Transverse colon (tissue), 4 donors: ENCODE measurements at places on chromosomes 16 and 17. TPM values are rescaled to one million over a fixed set of nuclear protein-coding genes. Genes with fewer than 3 reads are reported as not detected.

Gene TIMP2
- 70.7 TPM for total RNA-seq

Gene SHISA6
- not detected for total RNA-seq

Gene KRTAP4-4
- total RNA-seq = not detected

Gene CCL22
- 0.64 TPM for total RNA-seq

Gene RPH3AL
- total RNA-seq = 90.5 TPM

Gene TRIM72
- total RNA-seq = not detected

Gene SMIM36
- not detected for total RNA-seq

Gene POLR2C
- 39.2 TPM for total RNA-seq

Gene CHST4
- total RNA-seq = not detected

Gene SLC22A31
- not detected for total RNA-seq

Gene HAP1
- total RNA-seq = not detected

Gene CDT1
- 6.7 TPM for total RNA-seq

GRCh38 chr17:79476074-79476652 lies 134.7 kb downstream of the RBFOX3 start:
- no peak overlapping the region for H3K4me3 ChIP-seq
- no peaks in the 10 kb centered on the region for H3K36me3 ChIP-seq
- no peak for DNase-seq
- no peaks in the 10 kb centered on the region for H3K4me1 ChIP-seq

- no peak overlapping the region for H3K4me3 ChIP-seq
- H3K36me3 ChIP-seq = no peaks in the 10 kb centered on the region
- no peak for DNase-seq
- H3K27ac ChIP-seq = no peak overlapping the region
Measured at GRCh38 chr17:13525876-13526275, 75.9 kb downstream of the HS3ST3A1 start.

DNA sequence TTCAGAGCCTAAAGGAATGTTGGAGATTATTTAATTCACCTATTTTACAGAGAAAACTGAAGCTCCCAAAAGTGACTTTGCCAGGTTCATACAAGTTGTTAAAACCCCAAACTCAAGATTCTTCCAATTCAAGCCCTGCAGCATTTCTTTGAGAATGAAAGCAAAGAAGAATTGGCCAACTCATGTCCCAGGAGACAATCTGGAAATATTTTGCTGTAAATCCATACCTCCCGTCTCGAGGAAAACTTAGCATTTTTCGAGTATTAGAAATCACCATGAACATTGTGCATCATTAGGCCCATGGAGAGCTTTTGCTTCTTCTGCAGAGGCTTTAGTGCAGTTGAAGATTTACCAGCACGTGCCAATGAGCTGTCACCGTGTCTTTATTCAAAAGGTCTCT lies 176.4 kb upstream of the KCNJ16 start:
- H3K27me3 ChIP-seq = no peaks in the 10 kb centered on the region
- no peak overlapping the region for H3K27ac ChIP-seq
- H3K4me1 ChIP-seq = no peaks in the 10 kb centered on the region

DNA sequence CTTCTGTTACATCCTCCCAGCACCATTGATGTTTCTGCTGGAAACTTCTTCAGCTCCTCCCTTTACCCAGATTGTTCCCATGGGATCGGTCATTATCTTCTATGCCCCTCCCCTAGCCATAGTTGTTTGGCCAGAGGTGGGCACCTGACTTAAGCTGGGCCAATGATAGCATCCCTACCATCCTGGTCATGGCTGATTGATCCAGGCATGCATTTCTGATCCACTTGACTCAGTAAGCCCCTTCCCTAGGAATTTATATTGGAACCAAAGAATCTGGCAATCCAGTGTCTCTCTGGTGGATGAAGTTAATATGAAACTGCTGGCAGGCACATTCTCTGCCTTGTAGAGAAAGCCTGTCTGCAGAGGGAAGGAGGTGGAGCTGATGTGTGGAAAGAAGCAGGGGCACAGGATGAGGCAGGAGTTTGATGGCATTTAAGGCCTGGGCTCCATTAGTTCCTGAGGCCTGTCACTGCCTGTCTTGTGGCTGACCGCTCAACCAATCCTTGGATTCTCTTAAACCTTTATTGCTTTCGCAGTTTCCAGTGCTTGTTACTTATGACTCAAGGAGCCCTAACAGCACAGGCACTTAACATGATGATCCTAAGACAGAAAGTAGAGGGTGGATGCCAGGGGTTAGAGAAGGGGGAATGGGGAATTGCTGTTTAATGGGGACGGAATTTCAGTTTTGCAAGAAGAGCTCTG lies 152.4 kb downstream of the ABCC12 start:
- H3K27me3 ChIP-seq = no peaks in the 10 kb centered on the region
- H3K4me1 ChIP-seq = no peaks in the 10 kb centered on the region
- no peaks in the 10 kb centered on the region for H3K36me3 ChIP-seq
- H3K27ac ChIP-seq = no peak overlapping the region
- H3K4me3 ChIP-seq = no peak overlapping the region

DNA sequence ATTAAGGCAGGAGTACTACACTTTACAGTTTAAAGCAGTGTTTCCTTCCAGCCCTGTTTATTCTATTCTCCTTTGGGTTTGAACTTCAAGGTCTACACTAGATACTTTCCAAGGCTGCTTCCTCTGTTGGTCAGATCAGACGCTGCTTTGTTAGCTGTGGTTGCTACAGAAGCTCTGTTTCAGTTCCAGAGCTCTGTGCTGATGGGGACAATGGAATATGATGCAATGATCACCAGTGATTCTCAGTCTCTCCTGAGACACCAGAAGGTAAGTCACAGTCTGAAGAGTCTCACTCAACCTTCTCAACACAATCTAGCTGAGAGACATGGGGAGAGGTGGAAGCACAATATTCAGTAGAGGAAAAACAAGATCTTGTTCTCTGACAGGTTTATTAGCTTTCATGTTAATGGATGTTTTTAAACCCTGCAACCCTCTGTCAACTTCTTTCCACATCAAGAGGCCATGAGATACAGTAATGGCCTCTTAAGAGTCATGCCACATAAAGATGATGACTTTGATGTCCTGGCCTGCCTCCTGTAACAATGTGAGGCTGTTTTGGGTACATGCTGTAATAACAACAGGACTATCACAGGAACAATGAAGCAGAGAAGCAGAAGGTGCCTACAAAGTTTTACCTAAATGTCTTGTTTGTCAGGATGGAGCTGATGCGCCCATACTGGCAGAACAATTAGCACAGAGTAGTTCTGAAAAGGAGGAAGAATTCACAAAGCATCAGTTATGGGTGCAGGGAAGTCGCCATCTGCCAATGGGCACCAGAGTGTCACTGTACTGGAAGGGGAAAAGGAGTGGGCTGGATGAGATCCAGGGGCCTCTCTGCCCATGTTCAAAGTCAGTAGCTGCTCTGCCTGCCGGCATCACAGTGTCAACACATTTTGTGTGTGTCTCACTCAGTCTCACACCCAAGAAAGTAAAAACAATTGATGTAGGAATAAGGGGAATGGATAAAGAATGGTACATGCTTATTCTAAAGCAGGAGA lies 33.4 kb downstream of the PSME3IP1 start:
- DNase-seq = no peak
- no peak overlapping the region for H3K4me3 ChIP-seq
- H3K4me1 ChIP-seq = no peaks in the 10 kb centered on the region
- no peaks in the 10 kb centered on the region for H3K27me3 ChIP-seq
- no peak overlapping the region for H3K27ac ChIP-seq

DNA sequence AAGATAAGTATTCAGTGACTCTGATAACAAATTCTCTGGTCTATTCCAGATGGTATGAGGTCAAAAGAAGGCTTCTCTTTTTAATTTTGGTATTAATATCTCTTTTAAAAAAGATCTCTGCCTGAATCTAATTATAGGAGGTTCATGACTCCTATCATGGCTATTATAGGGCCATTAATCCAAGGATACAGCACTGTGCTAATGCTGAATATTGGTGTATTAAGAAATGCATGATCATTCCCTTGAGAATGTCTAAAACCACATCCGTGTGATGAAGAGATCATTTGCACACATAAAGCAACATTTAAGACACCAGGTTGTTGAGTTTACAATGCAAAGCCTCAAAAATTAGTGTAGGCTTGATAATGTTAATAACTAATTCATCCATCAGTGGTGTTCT lies 160.4 kb upstream of the MON1B start:
- H3K4me1 ChIP-seq = no peaks in the 10 kb centered on the region
- no peak overlapping the region for H3K4me3 ChIP-seq
- H3K27me3 ChIP-seq = no peaks in the 10 kb centered on the region
- no peaks in the 10 kb centered on the region for H3K36me3 ChIP-seq
- DNase-seq = no peak

DNA sequence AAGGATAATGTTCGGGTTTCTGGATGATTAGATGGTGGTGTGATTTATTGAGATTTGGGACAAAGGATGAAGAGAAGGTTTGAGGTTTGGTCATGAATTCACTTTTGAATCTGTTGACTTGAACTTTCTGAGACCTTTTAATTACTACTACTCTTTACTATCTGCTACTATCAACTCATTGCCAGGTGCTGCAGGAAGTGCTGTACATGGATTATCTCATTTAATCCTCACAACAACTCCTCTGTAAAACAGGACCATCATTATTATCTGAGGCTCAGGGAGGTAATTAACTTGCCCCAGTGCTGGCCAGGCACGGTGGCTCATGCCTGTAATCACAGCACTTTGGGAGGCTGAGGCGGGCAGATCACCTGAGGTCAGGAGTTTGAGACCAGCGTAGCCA lies 2.9 kb upstream of the ANKRD40 start:
- H3K36me3 ChIP-seq = no peaks in the 10 kb centered on the region
- H3K4me3 ChIP-seq = no peak overlapping the region
- H3K4me1 ChIP-seq = peaks cover 31% of the 10 kb centered on the region
- no peaks in the 10 kb centered on the region for H3K27me3 ChIP-seq
- no peak overlapping the region for H3K27ac ChIP-seq

DNA sequence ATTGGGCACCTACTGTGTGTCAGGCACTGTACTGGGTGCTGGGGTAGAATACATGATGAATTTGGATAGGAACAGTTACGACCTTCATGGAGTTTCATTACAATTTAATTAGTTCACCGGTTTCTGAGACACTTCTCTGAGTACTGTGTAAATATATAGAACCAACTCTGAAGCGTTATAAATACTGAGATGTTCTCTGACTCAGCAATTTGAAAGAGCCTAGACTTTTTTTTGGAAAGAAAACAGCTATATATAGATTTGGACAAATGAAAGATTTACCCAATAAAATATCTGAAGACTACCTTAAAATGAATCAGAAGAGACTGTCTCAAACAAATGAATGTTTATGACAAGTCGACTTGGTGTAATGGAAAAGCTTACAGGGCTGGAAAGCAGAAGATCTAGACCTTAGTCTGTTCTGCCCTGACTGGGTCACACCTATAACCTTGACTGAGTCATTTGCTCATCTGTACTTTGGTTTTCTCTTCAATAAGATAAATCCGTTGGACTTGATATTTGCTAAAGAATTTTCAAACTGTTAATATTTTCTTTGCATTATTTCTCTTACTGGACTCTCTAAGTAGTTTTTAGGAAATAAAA lies 4.6 kb upstream of the GAN start:
- no peak for DNase-seq
- no peak overlapping the region for H3K27ac ChIP-seq
- no peaks in the 10 kb centered on the region for H3K27me3 ChIP-seq
- no peaks in the 10 kb centered on the region for H3K36me3 ChIP-seq
- H3K4me1 ChIP-seq = peaks cover 7% of the 10 kb centered on the region

- H3K27ac ChIP-seq = no peak overlapping the region
- no peak overlapping the region for H3K4me3 ChIP-seq
- peaks cover 69% of the 10 kb centered on the region for H3K36me3 ChIP-seq
- no peak for DNase-seq
Measured at GRCh38 chr17:47607481-47607880, 42.2 kb upstream of the KPNB1 start.

- H3K27me3 ChIP-seq = no peaks in the 10 kb centered on the region
- no peak for DNase-seq
- no peak overlapping the region for H3K4me3 ChIP-seq
Measured at GRCh38 chr16:13018026-13018425, 116.6 kb downstream of the SHISA9 start.

- H3K27ac ChIP-seq = no peak overlapping the region
- H3K27me3 ChIP-seq = peaks cover 30% of the 10 kb centered on the region
- DNase-seq = no peak
Measured at GRCh38 chr16:86680661-86681030, 102.3 kb downstream of the FOXL1 start.

- no peaks in the 10 kb centered on the region for H3K27me3 ChIP-seq
- no peak overlapping the region for H3K4me3 ChIP-seq
- no peaks in the 10 kb centered on the region for H3K36me3 ChIP-seq
- H3K4me1 ChIP-seq = no peaks in the 10 kb centered on the region
- no peak overlapping the region for H3K27ac ChIP-seq
Measured at GRCh38 chr16:57941016-57941664, 29.8 kb downstream of the CNGB1 start.

- H3K27ac ChIP-seq = no peak overlapping the region
- H3K4me3 ChIP-seq = no peak overlapping the region
- H3K27me3 ChIP-seq = no peaks in the 10 kb centered on the region
- no peaks in the 10 kb centered on the region for H3K36me3 ChIP-seq
Measured at GRCh38 chr16:8764525-8765250, 32.8 kb downstream of the TMEM186 start.

DNA sequence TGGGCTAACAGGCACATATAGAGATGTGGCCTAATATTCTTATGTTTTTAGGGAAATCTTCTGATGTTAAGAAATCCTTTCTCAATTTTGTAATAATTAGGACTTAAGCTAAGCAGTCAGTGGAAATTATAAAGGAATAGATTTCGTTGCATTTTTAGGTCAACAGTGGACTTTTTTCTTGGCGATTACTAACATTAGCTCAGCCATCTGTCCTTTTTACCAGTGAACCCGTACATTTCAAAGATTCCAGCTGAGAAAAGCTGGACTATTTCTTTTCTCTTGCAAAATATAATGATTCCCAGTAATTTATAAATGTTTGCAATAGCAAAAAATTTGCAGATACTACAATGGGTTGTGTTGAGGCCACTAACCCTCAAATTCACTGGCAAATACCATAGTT lies 54.9 kb upstream of the CA10 start:
- DNase-seq = no peak
- no peaks in the 10 kb centered on the region for H3K4me1 ChIP-seq
- no peak overlapping the region for H3K27ac ChIP-seq
- no peaks in the 10 kb centered on the region for H3K27me3 ChIP-seq
- H3K36me3 ChIP-seq = no peaks in the 10 kb centered on the region
